ENCODE measurements at places on chromosomes 1 and 21.

DNA sequence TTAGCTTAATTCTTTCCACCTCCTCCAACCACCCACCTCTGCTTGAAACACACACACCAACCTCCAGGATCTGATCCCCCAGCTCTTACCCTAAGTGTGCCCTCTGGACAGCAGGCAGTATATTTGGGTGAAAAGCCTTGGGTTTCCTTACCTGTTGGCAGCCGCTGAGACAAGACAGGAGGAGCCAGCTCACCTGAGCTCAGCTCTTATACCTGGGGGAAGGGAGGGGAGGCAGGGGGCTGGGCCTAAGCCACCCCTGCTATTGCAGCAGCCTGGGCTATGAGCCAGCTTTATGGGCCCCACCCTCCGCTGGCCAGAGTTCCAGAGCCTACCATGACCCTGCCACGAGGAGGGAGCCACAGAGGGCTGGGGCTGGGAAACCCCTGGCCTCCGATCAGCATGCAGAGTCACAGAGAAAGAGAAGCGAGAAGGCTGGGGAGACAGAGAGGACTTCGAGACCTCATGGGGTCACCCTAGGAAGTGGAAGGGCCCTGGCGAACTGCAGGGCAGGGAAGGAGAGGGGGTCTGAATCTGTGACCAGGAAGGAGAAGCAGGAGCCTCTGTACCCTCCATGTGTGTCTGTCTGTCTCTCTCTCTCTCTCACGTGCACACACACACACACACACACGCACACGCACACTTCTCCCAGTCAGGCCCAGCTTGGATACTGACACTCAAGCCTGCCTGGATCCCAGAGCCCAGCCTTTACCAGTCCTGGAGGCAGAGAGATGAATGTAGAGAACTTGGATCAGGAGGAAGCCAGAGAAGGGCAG lies at the start of gene S100A14:
Gene S100A14, minus strand, starts transcription at position 182 of the 773 bp plus-strand sequence. CDS start 467 bp downstream, outside the sequence.
- DNase-seq: peak; percentile 93

- DNase-seq: no peak
These were observed 66.2 kb upstream of the WDR26 start for GRCh38 chr1:224500796-224501195.

- no peak for DNase-seq
These were observed 576.1 kb upstream of the RGS18 start for GRCh38 chr1:191582169-191582568.

- no peak for DNase-seq
These were observed 43.2 kb downstream of the GRHL3 start for GRCh38 chr1:24362396-24362795.

DNA sequence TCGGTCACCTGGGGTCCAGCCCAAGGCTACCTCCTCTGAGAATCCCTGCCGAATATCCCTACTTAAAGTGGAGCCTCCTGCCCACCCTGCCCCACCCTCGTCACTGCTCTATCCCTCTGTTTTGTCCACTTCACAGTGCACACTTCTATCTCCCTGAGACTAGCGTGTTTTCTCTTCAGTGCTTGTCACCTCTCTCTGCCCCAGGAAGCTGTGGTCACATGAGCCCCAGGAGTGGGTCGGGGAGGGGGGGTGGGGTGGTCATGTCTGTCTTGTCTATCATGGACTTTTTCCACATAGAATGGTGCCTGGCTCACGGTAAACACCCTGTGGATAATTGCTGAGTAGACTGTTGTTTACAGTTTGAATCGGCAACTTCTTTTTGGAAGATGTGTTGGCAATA lies 673.6 kb downstream of the PTPRU start:
- no peak for DNase-seq

DNA sequence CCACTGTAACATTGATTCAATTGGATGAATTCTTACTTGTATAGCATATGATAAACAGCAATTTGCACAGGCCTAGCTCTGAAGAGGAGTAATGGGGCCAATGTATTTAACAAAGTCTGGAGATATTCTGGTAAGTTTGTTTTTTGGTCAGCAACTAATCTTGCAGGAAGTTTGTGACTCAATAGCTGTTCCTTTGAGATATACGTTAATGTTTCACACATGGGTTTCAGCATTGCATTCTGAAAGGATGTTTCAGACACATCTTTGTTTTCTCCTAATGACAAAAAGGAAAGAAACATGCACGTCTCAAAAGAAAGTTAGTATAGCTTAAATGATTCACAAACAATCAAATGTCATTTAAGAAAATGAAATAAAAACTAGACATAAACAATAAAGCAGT lies 49.0 kb downstream of the LTN1 start:
- no peak for DNase-seq

- no peak for DNase-seq
These were observed 30.3 kb upstream of the PODN start for GRCh38 chr1:53031732-53032131.

Measured in left colon (tissue), 2 donors.